ENCODE measurements at places on chromosomes 16 and 17.

- DNase-seq = peak; percentile 80
Measured at GRCh38 chr17:45394913-45395568, 37.6 kb downstream of the ARHGAP27 start.

DNA sequence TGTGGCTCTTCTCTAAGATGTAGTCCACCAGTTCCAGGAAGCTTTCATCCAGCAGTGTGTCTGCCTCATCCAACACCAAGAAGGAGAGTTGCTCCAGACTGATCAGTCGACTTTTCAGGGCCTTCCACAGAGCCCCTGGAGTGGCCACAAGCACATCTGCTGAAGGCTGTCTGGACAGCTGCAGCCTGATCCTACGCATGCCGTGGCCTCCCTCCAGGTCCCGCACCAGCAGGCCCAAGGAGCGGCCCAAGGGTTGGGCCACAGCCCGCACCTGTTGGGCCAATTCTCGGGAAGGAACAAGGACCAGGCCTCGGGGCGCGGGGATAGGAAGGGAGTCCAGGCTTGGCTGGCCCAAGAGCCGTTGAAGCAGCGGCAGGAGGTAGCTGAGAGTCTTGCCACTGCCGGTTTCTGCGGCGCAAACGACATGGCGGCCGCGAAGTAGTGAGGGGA, 729 bp downstream of the DDX28 start:
- DNase-seq = no peak

GRCh38 chr17:51375771-51376170, 115.4 kb downstream of the UTP18 start:
- no peak for DNase-seq

GRCh38 chr17:63682441-63682840, 17.5 kb downstream of the LIMD2 start:
- peak; percentile 89 for DNase-seq

- peak; percentile 19 for DNase-seq
Measured at GRCh38 chr17:45155483-45155882, 6.2 kb upstream of the HEXIM2 start.

DNA sequence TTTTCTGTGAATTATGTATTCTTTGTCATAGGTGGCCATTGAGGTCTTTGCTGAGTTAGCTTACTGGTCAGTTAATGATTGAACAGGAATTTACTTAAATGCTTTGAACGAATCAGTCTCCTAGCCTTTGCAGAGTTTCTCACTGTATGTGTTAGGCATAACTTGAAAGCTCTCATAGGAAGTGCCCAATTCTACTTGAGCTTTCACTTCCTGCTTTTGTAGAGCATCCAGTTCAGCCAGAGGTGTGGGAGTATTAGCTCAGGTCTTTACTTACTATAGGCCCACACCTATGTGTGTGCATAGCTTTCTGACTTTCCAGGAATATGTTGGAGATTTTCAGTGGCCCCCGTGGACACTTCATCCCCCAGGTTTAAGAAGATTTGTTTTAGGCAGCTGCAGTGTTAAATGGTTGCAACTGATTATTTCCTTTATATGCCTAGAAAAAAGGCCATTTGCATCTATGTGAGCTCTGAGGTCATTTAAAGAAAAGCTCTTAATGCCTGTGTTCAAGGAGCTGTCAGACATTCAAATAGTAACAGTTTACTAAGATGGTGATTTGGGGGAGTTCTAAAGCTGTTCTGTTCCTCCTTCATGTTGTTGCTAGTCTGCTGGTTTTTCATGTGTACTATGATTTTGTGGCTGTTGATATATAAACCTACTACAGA, 62.3 kb downstream of the PHKB start:
- peak; percentile 38 for DNase-seq

- DNase-seq = no peak
Measured at GRCh38 chr16:46885960-46886763, 2.0 kb downstream of the GPT2 start.

DNA sequence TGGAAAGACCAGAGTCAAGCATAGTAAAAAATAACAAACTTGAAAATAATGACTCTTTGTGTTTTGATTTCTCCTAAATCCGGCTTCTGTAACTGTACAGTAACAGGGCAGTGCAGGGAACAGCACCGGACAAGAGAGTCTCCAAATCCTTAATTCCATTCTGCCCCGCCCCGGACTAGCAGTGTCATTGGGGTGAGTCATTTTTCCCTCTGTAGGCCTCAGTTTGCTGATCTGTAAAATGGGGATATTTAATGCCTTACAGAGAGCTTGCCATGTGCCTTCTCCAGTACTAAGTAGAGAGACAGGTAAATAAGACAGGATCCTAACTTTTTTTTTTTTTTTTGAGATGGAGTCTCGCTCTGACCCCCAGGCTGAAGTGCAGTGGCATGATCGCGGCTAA, 83.6 kb upstream of the TBC1D3K start:
- no peak for DNase-seq

DNA sequence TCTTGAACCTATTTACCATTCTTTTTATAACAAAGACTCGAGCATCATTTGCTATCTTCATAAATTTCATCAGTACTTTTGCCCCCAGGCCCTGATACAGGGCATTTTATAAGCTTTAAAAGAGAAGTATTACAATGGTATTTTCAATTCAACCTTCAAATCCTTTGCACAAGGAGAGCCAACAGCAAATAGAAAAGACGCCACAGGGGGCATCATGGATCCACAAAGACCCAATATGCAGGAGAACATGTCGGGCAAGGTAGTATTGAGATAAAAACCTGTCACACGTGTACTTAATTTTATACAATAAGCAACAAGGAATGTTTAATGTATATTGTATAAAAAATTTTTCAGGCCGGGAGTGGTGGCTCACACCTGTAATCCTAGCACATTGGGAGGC, 10.2 kb downstream of the MAP3K14 start:
- no peak for DNase-seq

All from Kasumi-1 (cell line).